ENCODE measurements at places on chromosomes 7 and 10. TPM values are rescaled to one million over a fixed set of nuclear protein-coding genes. Genes with fewer than 3 reads are reported as not detected.

Gene ATG9B
- 0.55 TPM for total RNA-seq

Gene VWC2
- total RNA-seq = not detected

Gene GPRIN2
- total RNA-seq = 24.0 TPM

Gene PIP
- total RNA-seq = 0.71 TPM

Gene CSGALNACT2
- total RNA-seq = 10.8 TPM

Gene GSTO2
- 2.3 TPM for total RNA-seq

Gene TMEM196
- not detected for total RNA-seq

Gene CRHR2
- total RNA-seq = not detected

Gene RSU1
- total RNA-seq = 80.8 TPM

Gene CTAGE4
- not detected for total RNA-seq

Gene HKDC1
- total RNA-seq = 12.9 TPM

Gene FAM25C
- total RNA-seq = 2.4 TPM

Gene SPOCK2
- total RNA-seq = 0.39 TPM

Gene CCL24
- not detected for total RNA-seq

Gene NUDT1
- total RNA-seq = 98.7 TPM

Gene UBTD1
- total RNA-seq = 11.2 TPM

Gene MUC12
- 16.2 TPM for total RNA-seq

Gene POLL
- 12.2 TPM for total RNA-seq

Gene CPA4
- 4.5 TPM for total RNA-seq

Gene PHKG1
- 0.52 TPM for total RNA-seq

Gene OLAH
- total RNA-seq = not detected

Gene ASB10
- total RNA-seq = not detected

Gene SDK1
- 0.72 TPM for total RNA-seq

Gene SCART1
- 0.31 TPM for total RNA-seq

Gene ANKRD30A
- total RNA-seq = 1.0 TPM

Gene SPDYE6
- not detected for total RNA-seq

Gene MAT1A
- not detected for total RNA-seq

Gene NME8
- not detected for total RNA-seq

Gene CALCR
- total RNA-seq = not detected

Gene UCN3
- total RNA-seq = not detected

Gene VENTX
- not detected for total RNA-seq

Gene SRGN
- total RNA-seq = 68.1 TPM

Gene SPDYE8
- not detected for total RNA-seq

Gene CLEC2L
- total RNA-seq = not detected

Gene ATAD1
- total RNA-seq = 42.9 TPM

Gene TNS3
- total RNA-seq = 77.1 TPM

Gene LEP
- total RNA-seq = not detected

Gene TBX20
- 2.9 TPM for total RNA-seq

Gene GET4
- 60.6 TPM for total RNA-seq

Gene PTF1A
- total RNA-seq = not detected

Gene NPY
- not detected for total RNA-seq

Gene INMT
- total RNA-seq = not detected

Gene MMD2
- total RNA-seq = not detected

Gene SKIDA1
- total RNA-seq = 1.1 TPM

Gene SAP25
- total RNA-seq = 0.80 TPM

Gene AGR2
- 104 TPM for total RNA-seq

Gene ADIRF
- not detected for total RNA-seq

Gene EN2
- total RNA-seq = 0.96 TPM

Gene INSIG1
- total RNA-seq = 15.2 TPM

Gene INSYN2A
- 1.7 TPM for total RNA-seq

Gene CCDC172
- total RNA-seq = not detected

Gene RTKN2
- 1.2 TPM for total RNA-seq

Gene ZNF117
- 0.12 TPM for total RNA-seq

Gene ARL3
- total RNA-seq = 13.3 TPM

Gene KEL
- 0.05 TPM for total RNA-seq

Gene MSS51
- 0.62 TPM for total RNA-seq

All from A549 treated with ZK216348 at 1 μM for 4 hours (cell line).